ENCODE measurements at places on chromosomes 4 and X.

GRCh38 chr4:36269101-36269500 lies 12.3 kb upstream of the DTHD1 start:
- DNase-seq = no peak

- DNase-seq = no peak
Observed at GRCh38 chr4:112517067-112517634, 1.2 kb upstream of the NEUROG2 start.

- no peak for DNase-seq
Observed at GRCh38 chrX:136797787-136798186, 17.1 kb upstream of the ARHGEF6 start.

- DNase-seq = no peak
Observed at GRCh38 chrX:16465081-16465876, 184.7 kb upstream of the S100G start.

- DNase-seq = no peak
Observed at GRCh38 chrX:148466292-148466691, 34.1 kb upstream of the AFF2 start.
